ENCODE measurements at places on chromosomes 5 and 9.

DNA sequence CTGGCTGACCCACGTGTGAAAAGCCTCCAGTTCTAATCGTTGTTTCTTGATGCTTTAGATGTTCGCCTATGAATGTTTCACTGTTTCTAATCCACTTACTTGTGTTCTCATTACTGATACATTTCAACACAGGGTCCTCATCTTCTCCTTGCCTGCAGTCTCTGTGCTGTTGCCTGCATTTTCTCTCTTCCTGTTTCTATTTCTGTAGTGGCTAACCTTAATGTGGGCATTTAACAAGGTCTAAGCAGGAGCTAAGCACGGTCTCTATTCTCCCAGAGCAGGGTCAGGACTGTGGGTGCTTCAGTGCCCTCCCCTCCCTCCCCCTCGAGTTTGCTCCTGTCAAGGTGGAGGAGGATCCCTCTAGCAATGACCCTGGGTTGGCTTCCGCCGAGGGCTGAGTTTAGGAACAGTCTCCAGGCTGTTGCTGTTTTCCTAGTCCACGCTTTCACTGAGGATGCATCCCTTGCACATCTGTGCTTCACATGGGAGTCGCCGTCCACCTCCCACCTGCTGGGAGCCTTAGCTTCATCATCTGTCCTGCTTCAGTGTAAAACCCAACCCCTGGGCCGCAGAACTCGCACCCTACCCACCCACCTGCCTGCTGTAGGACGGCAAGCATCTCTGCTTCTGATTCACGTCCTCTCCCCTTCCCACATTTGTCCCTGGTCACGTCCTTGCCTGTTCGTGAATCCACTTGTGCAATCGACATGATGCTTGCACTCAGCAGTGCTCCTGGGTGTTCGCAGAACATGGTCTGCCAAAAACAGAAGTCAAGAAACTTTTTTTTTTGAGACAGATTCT is 2.4 kb upstream of the EXOC3 start:
- no peak for DNase-seq

DNA sequence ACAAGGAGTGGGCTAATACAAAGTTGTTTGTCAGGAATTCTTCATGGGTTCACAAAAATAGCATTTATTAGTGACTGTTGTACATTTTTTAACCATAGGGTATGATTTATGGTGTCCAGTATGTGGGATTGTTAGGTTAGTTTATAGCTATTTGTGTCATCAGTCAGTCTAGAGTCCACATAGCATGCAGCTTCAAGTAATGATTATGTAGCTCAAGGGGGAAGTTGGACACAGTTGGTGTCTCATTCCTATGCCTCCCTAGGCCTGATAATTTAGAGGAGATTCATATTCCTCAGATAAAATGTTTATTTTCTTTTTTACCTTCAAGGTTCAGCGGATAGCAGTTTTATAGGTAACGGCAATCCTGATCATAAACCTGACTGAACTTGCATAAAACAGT is 153.8 kb downstream of the OXCT1 start:
- no peak for DNase-seq

DNA sequence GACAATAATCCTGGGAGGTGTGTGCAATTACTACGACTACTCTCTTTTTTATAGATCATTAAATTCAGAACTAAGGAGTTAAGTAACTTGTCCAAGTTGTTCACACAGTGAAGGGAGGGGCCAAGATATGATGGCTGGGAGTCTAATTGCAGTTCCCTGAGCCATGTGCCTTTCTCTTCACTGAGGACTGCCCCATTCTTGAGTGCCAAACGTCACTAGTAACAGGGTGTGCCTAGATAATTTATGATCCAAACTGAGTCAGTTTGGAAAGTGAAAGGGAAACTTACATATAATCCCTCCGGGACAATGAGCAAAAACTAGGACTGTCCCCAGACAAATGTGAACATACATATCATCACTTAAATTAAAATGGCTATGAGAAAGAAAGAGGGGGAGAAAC is 20.2 kb downstream of the IL7R start:
- no peak for DNase-seq

- no peak for DNase-seq
These were observed 104.0 kb downstream of the PARP8 start for GRCh38 chr5:50770441-50770840.

GRCh38 chr5:19266791-19267190 is 721.2 kb downstream of the CDH18 start:
- DNase-seq: no peak

DNA sequence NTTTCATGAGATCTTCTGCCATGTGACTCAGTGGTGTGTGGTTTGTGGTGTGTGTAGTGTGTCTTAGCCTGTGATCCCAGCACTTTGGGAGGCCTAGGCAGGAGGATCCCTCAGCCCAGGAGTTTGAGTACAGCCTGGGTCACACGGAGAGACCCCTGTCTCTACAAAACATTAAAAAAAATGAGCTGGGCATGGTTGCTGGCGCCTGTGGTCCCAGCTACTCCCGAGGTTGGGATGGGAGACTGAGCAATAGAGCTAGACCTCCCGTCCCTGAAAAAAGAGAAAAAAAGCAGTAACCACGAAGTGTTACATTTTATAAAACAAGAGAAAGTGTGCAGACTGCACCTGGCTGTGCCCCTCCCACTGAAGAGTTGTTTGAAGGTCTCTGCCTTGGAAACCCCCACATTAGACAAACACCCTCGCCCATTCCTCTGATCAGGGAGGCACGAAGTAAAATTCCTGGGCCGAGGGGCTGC is 21.2 kb upstream of the RNU6ATAC start:
- DNase-seq: no peak

DNA sequence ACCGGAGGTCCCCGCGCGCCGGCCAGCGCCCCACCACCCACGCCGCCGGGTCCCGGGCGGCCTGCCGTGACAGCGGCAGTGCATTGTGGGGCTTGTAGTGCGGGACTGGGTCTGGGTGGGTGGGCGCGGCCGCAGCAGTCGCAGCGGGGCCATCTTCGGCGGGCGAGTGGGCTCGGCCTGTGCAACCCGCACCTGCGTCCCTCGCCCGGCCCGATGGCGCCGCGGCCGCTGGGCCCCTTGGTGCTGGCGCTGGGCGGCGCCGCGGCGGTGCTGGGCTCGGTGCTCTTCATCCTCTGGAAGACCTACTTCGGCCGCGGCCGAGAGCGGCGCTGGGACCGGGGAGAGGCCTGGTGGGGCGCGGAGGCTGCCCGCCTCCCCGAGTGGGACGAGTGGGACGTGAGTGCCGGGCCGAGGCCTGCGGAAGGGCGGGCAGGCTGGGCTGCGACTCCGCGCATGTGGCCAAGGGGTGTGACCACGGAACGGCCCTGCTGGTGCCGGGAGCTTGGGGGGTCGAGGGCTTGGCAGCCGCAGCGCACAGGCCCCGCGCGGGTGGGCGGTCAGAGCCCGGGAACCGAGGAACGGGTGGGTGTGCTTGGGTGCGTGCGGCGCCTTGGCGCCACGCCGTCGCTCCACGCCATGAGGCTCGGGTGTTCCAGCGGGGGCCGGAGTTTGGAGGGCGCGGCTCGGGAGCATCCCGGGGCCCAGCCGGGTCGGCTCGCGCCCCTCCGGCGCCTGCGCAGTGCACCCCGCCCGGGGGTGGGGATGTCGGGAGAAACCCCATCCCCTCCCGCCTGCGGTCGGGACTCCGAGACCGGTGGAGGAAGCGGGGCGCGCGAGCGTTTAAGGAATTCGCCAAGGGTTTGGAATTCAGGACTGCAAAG is at the start of gene ARL10:
Gene ARL10, plus strand, starts transcription at position 137 of the 881 bp plus-strand sequence. Its CDS starts 77 bp downstream, at position 214.
- DNase-seq: peak; percentile 17

- no peak for DNase-seq
These were observed 264.3 kb upstream of the KCNN2 start for GRCh38 chr5:114097570-114097969.

GRCh38 chr5:181064987-181065386 is 24.9 kb downstream of the BTNL9 start:
- no peak for DNase-seq

GRCh38 chr9:6424940-6425339 is 11.9 kb downstream of the UHRF2 start:
- DNase-seq: no peak

All from activated gamma-delta T cell treated with Interleukin-2 at 50 U/mL for 16 hours (primary cell).